ENCODE measurements at places on chromosomes 7 and 10. TPM values are rescaled to one million over a fixed set of nuclear protein-coding genes. Genes with fewer than 3 reads are reported as not detected.

DNA sequence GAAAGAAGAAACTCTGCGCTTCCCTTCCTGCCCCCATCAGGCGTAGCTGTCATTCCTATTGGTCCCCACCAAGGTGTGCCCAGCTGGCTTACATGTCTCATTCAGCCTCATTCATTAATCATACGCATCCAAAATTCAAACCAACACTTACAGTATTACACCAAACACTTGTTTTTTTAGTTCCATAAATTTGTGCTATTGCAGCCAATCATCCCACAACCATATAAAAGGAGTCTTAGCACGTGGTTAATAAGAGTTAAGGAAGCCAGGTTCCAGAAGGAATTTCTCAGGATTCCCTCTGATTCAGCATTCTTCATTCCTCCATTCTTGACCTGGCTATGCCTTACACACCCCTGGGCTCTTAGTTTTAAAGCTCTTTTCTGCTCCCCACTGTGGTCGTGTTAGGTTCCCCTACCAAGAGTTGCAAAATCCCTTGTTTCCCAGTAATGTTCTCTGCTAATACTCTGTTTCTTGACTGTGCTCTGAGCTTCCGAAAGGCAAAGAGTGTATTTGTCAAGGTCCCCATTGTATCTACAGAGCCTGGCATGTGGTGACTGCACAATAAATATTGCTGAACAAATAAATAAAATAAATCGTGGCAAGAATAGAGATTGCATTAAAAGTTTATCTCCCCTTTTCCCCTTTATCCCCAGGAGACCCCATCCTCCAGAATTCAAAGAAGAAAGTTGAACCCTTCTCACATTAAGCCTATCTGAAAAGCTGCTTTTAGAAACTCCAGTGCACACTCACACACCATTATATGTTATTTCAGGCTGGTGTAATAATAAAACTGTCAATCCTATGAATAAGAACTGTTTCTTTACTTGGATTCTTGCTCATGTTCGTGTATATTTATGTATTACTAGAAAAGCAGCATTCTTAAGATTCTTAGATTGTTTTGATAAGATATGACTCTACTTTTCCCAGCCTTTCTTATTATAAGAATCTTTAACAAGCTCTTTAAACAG, 514.4 kb downstream of the INHBA start:
- peak; percentile 3 for DNase-seq

DNA sequence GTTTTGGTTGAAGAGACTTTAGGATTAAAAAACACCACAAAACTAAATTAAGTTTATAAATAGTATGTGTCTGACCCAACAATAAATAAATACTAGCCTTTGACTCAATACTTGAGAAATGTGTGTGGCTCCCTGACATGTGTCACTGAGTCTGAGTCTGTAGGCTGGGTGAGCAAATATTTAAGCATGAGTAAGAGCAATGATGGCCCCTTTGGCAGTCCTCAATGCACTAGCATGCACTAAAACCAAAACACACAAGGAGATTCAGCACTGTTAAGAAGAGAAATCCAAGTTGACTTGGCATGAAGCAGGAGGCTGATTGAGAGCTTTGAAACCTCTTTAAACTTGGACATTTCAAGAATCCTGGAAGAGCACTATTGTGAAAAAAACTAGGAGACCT, 37.1 kb downstream of the CCDC71L start:
- DNase-seq: no peak

DNA sequence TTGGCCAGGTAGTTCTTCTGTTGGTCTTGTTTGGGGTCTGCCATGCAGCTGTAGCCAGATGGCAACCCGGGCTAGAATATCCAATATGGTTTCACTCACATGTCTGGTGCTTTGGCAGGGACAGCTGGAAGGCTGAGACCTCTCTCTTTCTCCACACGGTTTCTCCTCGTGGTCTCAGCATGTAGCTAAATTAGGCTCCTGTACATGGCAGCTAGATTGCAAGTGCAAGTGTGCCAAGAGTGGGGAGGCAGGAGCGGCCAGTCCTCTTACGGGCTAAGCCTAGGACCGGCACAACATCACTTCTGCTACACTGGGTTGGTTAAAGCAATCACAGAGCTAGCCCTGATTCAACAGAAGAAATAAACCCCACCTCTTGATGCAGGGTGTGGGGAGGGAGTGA, 9.3 kb upstream of the PDE1C start:
- no peak for DNase-seq

DNA sequence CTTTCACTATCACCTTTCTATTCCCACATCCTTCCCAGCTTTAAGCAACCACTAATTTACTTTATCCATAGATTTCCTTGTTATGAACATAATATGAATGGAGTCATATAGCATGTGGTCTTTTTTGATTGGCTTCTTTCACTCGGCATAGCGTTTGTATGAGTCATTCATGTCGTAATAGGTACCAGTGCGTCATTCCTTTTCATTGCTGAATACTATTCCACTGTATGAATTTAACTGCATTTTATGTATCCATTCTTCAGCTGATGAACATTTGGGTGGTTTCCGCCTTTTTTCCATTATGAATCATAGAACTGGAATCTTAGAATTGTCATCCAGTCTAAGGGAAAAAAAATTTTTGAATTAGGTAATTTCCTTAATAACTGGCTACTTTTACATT, 411.3 kb upstream of the AUTS2 start:
- DNase-seq: no peak

GRCh38 chr10:122083478-122084025, 94.6 kb downstream of the TACC2 start:
- no peak for DNase-seq

- DNase-seq: peak; percentile 45
These were observed 106.2 kb upstream of the KCTD7 start for GRCh38 chr7:66522518-66522917.

- DNase-seq: no peak
These were observed 40.4 kb downstream of the GNA12 start for GRCh38 chr7:2803755-2804154.

- no peak for DNase-seq
These were observed 65.4 kb upstream of the PDCD4 start for GRCh38 chr10:110806335-110806734.

DNA sequence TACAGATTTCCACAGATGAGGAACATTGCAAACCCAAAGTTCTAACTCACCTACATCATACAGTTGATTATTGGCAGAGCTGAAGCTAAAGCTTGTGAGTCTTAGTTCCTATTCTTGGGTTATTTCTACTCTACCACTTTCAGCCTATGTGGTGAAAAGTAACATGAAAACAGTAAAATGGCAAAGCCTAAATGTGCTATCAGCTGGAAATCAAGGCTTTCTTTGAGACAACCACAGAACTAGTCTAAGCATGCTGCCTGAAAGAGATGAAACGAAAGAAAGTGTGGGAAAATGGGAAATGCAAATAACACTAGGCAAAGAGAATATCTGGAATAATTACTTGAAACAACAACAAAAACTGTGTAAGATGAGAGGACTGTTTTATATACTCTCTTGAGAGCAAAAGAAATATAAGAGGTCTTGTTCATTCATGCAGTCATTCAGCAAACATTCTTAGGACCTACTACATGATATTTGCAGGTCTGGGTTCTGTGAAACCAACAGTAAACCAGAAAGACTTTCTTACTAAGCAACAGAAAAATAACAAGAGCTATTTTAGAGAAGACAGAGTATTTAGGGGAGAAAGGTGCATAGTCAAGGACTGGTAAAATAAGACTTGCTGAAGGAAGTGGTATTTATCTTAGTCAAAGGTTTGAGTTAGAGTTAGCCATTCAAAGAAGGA, 437.1 kb downstream of the HTR7 start:
- no peak for DNase-seq

GRCh38 chr10:88181902-88182600, 318.6 kb downstream of the PTEN start:
- no peak for DNase-seq

DNA sequence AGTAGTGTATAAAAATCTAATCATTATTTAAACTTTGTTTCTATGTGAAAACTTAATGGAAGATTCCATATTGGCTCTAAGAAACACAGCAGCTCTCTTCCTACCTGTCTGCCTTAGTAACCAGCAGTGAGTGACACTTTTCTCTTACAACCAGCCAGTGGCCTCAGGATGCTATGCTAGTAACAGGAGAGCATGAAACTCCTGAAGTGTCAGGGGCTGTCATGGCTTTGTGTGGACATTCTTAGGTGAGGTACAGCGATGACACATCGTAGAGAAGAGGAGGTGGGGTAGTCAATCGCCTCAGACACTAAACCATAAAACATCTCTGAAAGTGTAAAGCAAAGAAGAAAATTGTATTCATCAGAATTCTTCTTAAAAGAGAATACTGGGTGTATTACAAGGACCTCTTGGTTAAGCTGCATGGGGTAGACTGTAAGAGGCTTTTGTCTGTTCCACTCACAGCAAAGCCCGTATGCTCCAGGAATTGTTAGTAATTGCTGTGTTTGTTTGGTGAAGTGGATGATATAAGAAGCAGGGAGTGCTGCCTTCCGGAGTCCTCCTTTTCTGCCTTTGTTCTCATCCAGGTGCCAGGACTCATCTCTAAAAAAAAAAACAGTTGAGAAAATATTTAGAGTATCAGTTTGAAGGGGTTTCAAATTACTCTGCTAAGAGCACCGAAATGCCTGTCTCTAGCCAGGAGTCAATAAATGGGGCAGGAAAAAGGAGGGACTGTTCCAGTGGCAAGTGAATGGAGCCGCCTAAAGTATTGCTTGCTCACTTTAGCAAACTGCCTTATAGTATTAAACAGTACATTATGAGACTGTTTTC, 518.8 kb downstream of the CNTNAP2 start:
- DNase-seq: peak; percentile 4

Gene NSMCE4A
- total RNA-seq: 74.6 TPM

Gene LRGUK
- 7.1 TPM for total RNA-seq
